ELR (cell line): ENCODE measurements at places on chromosomes 6 and 20.

GRCh38 chr6:110826236-110827129, 11.2 kb upstream of the CDK19 start:
- DNase-seq, result peak; percentile 17

DNA sequence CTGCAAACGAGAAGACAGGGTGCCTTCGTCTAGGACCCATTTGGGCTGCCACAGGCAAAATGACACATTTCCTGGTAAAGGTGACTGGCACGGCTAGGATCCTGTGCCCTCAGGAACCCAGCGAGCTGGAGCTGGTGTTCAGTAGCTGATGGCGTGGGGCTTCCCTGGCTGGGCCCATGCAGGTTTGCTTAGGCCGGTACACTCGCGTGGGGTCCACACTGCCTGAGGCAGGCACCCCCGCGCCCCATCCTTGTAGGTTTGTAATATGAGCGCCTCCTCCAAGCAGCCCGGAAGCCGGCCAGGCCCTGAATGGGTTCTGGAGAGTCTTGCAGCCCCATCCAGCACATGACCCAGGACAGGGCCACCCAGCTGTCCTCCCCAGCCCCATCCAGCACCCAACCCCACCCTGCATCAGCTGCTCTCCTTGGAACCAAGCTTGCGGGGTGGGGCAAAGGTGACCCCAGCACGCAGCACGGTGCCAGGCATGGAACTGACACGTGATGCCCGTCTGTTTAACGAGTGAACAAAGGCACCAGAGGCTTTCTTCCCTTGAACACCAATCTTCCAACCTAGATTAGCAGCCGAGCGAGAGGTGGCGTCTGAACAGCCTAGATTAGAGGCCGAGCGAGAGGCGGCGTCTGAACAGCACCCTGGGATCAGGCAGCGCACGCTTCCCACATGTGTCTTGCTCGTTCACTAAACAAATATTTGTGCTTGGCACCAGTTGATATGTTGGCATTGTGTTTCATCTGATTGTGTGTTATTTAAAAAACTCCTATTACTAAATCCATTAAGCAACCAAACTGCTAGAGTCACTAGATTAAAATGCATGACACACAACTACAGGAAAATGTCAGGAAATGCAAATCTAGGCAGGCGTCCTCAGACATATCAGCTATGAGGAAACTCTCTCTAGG, 112.1 kb downstream of the DLL1 start:
- DNase-seq, result peak; percentile 32

DNA sequence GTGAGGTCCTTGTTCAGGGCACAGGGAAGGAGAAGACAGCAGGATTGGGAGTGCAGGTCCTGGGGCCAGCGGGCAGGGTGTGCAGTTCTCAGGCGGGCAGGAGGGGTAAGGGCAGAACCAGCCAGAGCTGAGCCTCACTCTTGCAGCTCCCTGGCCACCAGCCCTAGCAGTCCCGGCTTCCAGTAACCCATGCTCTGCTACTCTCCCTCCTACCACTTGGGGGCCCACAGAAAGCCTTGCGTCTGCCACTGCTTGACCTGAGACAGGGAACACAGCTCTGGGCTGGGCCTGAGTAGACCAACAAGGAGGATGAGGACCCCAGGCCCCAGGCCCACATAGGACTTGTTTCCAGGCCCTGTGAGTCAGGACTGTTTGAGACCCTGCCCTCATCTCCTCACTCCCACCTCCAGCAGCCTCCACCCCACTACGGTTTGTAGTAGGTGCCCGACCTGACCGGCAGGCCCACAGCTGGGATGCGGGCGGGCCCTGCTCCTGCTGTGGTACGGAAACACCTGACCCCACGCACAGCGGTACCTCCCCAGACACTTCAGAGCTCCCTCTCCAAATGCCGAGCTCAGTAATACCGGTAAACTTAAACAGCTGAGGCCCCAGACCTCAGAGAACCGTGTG, 39.2 kb downstream of the KCNK5 start:
- peak; percentile 52 for DNase-seq

DNA sequence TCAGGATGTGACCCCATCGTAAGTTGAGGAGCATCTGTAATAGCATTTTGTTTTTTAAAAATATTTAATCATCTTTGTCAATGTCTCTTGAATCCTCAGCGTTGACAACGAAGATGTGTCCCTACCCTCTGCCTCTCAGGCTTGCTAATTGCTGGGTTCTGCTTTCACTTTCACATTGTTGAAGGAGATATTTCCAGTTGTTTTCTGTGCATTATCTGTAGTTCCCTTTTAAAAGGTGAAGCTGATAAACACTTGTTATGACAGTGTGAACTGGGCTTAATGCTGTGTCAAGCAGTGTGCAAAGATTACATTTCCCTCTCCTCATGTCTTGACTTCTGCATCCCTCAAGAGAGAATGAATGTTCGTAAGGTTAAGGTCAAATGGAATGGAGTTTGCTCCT, 54.9 kb downstream of the CSE1L start:
- DNase-seq, result no peak

- DNase-seq, result peak; percentile 65
Observed at GRCh38 chr20:2005831-2006426, 12.1 kb upstream of the PDYN start.

DNA sequence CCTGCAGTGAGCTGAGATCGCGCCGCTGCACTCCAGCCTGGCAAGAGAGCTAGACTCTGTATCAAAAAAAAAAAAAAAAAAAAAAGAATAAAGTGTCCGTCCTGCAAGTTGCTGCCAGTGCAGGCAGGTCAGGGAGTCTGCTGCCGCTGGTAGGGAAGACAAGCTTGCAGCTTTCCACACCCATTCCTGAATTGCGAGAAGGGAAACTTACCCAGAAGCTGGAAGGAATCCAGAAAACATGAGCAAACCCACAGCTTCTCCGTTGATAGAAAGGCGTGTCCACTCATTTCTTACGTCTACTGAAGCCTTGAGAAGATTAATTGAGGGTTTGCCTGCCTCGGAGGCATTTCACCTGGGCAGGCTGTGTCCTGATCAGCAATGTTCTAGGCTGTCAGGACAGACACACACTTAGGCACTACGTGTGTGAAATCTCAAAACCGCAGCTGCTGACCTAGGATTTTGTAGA, 61.6 kb upstream of the DSP start:
- DNase-seq, result peak; percentile 20

DNA sequence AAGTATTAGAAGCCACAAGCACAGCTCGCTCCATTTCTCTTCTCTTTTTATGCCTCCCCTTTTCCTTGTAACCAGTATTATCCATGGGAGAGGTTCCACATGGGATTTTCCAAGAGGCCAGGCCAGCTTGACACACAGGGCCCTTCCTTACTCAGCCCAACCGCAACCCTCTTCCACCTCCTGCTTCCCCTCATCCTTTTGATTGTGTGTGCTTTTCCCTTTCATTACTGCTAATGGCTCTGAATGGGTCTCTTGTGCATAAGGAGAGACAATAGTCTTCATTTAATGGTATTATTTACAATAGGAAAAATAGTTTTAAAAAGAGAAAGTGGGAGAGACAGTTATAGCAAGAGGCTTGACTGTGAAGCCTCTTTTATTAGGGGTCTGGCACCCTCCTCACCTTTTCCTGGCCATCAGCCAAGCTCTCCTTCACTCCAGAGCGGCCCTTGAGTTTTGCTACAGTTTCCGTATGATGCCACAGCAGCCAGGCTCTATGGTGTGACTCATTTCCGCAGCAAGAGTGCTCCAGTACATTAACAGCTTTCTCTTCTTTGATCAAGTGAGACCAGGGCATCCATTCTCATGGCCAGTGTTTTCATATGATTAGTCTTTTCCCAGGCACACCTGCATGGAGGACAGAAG, 579.5 kb downstream of the TFAP2B start:
- DNase-seq, result peak; percentile 9

DNA sequence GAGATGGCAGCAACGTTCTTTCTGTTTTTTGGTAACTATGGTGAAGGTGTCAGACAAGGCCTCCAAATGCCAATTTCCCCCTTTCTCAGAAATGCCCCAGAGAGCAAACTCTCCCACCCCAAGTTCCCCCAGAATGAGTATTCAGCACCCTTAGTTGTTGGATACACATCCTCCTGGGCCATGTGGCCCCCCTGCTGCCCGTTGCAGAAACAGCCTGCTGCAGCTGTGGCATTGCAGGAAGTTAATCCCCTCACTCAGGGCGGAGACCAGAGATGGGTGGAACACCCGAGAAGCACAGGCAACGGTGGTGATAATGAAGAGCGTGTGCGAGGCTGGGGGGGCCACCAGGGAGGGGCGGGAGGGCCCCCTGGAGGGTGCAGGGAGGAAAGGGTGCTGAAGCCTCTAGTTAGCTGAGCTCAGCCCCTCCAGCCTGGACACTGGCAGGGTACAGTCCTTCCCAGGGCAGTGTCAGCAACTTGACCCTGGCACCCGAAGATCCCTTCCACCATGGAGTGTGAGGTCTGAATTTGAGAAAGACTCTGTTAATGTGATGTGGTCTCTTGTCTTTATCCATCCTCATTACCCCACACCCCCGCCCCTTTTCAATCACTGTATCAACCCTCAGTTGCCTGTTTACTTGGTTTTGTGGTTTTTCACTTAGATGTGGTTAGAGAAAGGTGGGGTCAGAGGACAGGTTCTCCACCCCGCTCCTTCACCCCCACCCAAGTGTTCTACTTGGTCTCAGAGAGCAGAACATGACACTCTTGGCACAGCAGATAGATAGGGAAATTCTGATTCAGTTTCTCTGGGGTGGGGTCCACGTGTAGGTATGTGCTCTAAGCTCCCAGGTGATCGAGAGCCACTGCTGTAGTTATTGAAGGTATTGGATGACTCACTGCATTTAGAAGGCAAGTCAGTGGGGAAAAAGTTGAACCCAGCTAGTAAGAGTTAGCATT, 208.8 kb upstream of the SUPT3H start:
- no peak for DNase-seq

DNA sequence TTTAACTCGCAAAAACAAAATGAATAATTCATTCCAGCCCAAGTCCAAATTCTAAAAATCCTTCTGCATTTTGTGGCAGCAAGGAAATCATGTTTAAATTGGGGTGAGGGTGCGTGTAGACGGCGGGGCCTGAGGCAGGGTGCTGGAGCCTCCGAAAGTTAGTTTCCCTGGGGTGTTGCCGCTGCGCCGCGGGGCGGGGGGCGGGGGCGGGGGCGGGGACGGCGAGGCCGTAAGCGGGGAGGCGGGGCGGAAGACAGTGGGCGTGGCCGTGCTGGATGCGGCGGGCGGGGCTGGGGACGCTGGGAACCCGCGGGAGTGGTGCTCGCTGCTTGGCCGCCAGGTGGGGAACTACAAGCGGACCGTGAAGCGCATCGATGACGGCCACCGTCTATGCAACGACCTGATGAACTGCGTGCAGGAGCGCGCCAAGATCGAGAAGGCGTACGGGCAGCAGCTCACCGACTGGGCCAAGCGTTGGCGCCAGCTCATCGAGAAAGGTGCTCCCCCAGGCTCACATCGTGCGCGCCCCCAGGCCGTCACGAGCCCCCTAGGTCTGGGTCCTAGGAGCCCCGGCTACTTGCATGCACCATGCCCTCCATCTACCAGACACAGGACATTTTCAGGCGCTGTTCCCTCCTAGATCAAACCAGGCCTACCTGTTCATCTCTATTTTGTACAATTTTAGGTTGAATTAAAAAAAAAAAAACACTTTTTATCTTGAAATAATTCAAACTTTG, 29.0 kb downstream of the SPDEF start:
- DNase-seq, result peak; percentile 94
